Stimulated activated CD4-positive, alpha-beta T cell treated with anti-CD3 and anti-CD28 coated beads, TNF-alpha, amount 100 ng/mL, for 4 hours (primary cell): ENCODE measurements at places on chromosomes 6 and 20.

- no peak for DNase-seq
Observed at GRCh38 chr20:62198931-62199330, 16.1 kb downstream of the MTG2 start.

- DNase-seq, result no peak
Observed at GRCh38 chr6:21230536-21230935, 363.0 kb upstream of the SOX4 start.

DNA sequence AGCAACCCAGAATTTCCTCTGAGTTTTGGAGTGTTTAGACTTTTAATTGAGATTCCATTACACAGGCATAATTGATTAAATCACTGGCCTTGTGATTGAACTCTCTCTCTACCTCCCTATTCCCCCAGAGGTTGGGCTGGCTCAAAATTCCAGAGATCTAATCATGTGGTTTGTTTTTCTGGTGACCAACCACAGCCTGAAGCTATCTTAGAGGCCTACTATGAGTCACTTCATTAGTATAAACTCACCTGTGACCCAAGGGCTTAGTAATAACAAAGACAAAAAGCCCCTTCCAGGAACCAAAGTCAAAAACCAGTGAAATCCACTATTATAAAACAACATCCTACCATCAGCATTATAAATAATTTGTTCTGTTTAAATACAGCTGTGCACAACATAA, 992.5 kb upstream of the CITED2 start:
- no peak for DNase-seq

GRCh38 chr20:37737826-37738420, 44.1 kb downstream of the CTNNBL1 start:
- DNase-seq, result no peak

DNA sequence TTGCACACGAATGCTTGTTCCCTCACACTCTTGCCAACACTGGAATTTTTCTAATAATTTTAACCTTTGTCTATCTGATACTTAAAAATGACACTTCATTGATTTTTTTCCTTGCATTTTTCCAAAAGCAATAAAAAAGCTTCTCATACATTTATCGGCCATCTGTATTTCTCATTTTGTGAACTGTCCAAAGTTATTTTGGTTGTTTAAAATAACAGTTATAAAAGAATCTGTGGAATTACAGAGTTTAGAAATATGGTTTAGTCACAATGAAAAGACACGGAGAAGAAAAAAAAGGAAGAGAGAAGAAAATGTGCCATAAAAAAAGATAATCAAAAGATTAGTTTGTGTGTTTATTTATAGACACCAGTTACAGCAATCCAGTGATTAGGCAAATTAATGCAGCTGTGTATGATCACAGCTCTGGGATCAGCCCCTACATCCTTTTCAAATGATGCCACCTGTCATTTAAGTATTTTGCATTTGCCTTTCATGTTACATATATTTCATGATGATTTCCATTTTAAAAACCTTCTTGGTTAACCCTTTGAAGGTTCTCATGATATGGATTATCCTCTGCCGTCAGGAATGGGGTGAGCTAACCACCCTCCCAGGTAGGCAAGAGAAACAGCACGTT, 171.7 kb downstream of the BACH2 start:
- no peak for DNase-seq

GRCh38 chr6:107819217-107819616, 4.9 kb downstream of the SCML4 start:
- DNase-seq, result no peak

GRCh38 chr6:96975852-96976251, 51.3 kb downstream of the KLHL32 start:
- DNase-seq, result no peak

DNA sequence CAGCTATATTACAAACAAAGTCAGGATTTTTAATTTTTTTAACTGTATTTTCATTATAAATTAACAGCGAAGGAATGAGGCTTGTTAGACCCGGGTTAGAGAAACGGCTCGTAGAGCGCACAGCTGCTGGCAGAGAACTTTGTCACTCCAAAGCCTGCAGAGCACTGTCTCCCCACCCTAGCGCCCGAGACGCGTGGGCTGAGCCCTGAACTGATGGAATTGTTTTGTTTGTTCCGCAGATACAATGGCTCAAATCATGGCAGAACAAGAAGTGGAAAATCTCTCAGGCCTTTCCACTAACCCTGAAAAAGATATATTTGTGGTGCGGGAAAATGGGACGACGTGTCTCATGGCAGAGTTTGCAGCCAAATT, 810 bp downstream of the LAMP5 start:
- DNase-seq, result no peak

DNA sequence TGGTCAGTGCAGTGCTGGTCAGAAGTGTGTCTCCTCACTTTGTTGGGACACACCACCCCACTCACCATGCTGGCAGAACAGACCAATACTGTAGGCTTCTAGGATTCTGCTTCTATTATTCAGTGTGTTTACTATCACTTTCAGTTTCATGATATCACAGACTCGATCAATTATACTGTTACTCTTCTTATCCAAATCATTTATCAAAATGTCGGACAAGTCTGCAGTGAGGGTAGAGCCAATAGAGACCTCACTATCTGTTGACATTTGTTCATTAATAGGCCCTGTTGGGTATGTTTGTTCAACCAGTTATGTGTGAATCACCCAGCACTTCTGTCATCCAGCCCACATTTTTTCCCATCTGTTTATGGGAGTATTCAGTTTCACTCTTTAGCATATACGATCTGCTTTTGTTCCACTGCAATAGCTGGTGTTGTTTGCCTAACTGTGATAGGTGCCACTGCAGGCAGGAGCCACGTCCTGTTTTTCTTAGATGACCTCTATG, 140.1 kb downstream of the NRN1 start:
- no peak for DNase-seq

GRCh38 chr20:3797592-3798372, 1.7 kb downstream of the CDC25B start:
- DNase-seq, result no peak

GRCh38 chr20:21325296-21325695, 22.2 kb downstream of the XRN2 start:
- no peak for DNase-seq

DNA sequence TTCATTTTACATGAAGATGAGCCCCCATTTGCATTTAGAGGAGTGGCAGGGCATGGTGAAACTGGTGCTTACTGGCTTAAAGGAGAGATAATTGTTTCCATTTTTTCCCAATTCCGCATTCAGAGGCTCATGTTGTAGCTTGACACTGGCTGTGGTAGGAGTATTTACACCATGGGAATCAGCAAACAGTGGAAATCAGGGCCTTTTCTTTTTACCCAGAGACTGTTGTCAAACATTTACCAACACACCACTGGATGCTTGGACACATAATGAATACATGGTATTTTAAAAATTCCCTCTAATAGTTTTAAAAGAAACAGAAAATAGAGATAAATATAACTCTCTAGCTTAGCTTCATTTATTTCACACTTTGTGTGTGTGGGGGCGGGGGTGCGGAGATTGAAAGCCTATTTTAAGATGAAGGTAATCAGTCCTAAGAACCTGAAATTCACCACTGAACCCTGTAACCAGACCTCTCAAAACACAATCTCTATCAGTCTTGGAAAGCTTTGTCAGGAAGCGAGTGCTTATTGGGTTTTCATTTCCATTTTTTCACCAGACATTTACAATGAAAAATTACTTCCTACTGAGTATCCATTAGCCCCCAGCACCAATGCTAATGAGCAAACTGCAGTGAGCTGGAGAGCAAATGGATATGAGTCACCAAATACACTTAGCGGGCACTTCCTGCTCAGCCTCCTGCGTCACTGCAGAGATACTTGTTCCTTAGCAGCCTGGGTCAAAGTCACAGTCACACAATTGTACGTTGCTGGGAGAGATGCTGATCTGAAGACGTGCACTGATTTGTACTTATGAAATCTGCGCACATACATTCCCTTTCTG, 532.0 kb downstream of the BCKDHB start:
- no peak for DNase-seq

GRCh38 chr6:7523922-7524321, 17.5 kb upstream of the DSP start:
- no peak for DNase-seq

- no peak for DNase-seq
Observed at GRCh38 chr6:82385961-82386360, 22.3 kb downstream of the TPBG start.

- DNase-seq, result no peak
Observed at GRCh38 chr20:12079490-12079889, 161.8 kb downstream of the BTBD3 start.

DNA sequence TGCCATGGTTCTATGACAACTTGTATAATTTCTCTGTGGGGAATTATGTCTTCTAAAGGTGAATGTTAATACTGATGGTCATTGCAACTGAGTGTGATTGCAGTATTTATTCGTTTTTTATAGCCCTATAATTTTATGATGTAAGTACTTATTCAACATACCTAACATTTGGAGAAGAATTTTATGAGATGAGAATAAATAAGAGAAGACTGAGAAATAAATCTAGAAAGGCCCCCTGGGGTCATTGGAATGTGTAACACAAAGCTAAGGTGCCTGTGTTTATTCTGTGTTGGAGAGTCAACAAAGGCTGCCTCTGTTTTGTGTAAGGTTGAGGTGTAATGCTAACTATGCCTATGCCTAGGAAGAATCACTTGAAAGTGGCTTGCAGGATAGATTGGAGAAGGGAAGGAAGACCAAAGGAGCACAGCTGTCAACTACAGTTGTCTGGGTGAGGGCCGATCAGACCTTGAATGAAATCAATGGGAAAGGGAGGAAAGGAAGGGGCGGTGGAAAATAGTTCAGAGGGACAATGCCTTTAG, 1076.7 kb downstream of the KIF16B start:
- no peak for DNase-seq

DNA sequence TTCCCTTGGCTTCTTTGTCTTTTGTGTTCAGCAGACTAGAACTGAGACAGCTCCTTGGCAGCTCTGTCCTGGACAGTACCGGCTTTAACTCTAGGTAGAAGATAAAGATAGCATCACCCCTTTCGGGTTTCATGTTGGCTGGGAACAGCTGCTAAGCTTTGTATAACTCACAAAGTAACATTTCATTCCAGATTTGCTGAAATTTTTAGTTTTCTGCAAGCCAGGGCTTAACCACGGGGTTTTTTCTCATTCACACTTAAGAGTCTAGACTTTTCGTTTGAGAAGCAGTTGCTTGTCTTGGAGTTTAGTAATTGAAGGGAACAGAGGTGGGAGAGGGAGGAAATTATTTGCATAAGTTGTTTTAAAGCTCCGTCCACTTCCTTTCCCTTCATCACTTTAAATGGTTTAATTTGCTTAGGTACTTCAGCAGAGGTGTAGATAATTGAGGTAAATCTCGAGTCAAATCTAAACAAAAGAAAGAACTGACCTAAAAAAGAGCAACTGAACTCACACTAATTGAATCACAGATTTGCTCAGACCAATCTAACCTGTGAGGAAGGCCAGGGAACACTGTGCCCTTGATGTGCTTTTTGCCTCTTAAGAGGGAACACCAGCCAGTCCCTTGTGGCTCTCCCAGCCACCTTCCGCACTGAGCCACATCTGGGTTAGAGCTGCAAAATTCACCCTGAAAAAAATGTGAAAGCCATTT, 48.3 kb downstream of the RREB1 start:
- no peak for DNase-seq

GRCh38 chr20:48635361-48635760, 192.4 kb downstream of the PREX1 start:
- DNase-seq, result no peak

DNA sequence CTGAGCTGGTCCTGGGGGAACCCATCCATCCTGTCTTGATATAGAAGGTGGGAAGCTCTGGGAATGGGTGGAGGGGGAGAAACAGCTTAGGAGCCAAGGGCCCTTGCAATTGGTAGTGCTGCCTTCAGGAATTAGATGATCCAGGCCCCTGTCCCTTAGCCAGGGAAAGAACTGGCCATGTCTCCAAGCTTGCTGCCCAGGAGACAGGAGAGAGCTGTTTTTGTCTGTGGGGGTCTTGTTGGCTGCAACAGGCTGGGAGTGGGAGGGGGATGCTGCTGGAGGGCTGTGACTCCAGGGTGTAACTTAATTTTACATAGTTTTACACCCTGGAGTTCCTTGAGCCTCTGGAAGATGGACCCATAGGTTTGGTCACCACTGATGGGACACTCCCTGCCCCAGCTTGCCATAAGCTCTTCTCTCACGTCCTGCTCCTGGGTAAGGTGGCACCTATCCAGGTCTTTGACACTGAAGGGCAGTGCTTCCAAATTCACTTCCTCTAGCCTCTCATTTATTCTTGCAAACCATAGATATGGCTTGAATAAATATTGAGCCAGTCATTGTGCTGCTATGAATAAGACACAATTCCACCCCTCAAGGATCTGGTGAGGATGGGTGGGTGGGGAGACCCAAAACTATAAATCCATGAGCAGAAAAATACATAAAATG, 16.8 kb downstream of the VEGFA start:
- no peak for DNase-seq

DNA sequence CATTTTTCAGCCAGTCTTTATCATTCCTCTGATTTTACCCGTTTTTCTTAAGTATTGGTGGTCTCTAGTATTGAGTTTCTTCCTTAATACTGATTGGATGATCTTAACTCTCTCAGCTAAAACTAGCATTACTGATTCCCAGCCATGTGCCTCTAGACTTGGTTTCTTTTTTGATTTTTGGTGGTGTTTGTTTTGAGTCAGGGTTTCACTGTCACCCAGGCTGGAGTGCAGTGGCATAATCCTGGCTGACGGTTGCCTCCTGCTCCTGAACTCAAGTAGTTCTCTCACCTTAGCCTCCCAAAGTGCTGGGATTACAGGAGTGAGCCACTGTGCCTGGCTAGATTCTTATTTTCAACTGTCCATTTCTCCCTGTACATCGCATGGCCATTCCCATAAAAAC, 24.9 kb downstream of the DPPA5 start:
- no peak for DNase-seq

- no peak for DNase-seq
Observed at GRCh38 chr20:25341716-25342680, 48.6 kb downstream of the ABHD12 start.

DNA sequence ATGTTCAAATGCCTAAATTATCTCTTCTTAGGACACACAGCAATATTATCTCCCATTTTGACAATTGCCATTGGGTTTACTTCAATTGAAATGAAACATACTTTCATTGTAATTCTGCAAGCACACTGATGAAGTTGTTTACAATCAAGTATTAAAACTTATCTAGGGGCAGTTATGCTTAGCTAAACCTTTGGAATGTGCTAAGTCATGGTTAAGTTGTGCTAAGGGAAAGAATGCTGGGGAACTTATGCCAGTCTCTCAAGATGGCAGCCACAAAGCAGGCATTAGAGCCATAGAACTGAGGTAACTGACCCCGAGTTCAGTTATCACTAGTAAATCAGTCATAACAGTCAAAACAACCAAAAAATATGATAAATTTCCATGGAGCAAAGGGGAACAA, 59.1 kb upstream of the NT5E start:
- DNase-seq, result no peak
